Activated naive CD4-positive, alpha-beta T cell treated with Interleukin-2 at 50 U/mL for 16 hours (primary cell): ENCODE measurements at places on chromosomes 12 and 14.
A peak's percentile ranks its signal among the peaks of the same experiment; 100 is the strongest.

- DNase-seq = no peak
Observed at GRCh38 chr12:3630111-3630510, 122.8 kb downstream of the CRACR2A start.

GRCh38 chr14:32578181-32578580 is 249.1 kb downstream of the AKAP6 start:
- no peak for DNase-seq

DNA sequence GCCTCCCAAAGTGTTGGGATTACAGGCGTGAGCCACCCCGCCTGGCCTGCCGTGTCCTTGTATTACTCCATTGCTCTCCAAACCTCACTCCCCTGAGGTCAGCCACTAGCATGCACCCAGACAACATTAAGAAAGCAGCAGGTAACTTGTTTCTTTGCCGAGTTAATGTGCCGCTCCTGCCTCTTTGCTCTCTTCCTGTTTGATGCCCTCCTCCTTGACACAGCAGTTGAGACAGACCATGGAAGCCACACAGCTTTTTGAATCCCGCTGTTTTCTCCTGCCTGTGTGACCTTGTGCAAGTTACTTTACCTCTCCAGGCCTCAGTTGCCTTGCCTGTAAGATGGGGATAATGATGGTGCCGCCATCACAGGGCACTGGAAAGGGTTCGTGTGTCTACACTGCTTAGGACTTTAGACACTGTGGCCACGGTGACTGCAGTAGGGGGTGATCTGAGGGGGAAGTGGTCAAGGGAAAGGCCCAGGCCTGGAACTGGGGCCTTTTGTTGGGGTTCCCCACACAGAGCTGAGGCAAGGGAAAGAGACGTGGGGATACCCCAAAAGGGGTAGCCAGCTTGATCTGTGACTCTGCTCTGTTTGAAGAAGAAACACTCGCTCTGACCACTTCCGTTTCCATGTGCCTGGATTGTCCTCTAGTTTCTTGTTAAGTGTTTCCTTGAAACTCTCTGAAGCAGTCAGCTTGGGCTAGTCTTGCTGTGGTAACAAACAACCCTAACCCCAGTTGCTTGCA is 69.3 kb downstream of the RIN3 start:
- no peak for DNase-seq

- no peak for DNase-seq
Observed at GRCh38 chr14:21185491-21185890, 29.6 kb upstream of the OR5AU1 start.

DNA sequence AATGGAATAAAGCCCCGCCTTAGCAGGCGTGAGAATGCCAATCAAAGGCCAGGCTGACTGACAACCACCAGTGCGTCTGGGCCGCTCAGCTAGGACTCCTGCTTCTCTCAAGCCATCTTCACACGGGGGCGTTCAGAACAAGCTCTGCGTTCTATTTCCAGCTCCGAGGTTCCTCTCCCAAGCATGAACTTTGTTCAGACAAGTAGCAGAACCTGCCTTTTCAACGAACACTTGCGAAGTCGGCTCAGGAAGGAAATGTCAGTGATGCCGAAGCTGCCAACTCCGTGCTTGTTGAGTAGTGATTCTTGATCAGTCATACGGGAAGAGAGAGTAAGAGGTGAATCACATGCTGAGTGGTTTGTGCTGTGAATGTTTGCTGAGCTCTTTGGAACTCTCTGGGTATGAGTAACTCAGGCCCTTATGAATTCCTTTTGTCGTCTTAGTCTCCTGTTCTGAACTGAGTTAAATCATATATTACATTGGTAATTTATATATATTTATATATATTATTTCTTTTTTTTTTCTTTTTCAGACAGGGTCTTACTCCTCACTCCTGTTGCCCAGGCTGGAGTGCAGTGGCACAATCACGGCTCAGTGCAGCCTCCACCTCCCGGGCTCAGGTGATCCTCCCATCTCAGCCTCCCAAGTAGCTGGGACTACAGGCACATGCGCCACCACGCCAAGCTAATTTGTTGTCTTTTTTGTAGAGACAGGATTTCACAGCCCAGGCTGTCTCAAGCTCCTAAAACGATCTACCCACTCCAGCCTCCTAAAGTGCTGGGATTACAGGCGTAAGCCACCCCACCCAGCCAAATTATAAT is 29.4 kb upstream of the BCL7A start:
- DNase-seq = peak; percentile 67

- no peak for DNase-seq
Observed at GRCh38 chr12:79444089-79444488, 246.7 kb downstream of the PAWR start.

DNA sequence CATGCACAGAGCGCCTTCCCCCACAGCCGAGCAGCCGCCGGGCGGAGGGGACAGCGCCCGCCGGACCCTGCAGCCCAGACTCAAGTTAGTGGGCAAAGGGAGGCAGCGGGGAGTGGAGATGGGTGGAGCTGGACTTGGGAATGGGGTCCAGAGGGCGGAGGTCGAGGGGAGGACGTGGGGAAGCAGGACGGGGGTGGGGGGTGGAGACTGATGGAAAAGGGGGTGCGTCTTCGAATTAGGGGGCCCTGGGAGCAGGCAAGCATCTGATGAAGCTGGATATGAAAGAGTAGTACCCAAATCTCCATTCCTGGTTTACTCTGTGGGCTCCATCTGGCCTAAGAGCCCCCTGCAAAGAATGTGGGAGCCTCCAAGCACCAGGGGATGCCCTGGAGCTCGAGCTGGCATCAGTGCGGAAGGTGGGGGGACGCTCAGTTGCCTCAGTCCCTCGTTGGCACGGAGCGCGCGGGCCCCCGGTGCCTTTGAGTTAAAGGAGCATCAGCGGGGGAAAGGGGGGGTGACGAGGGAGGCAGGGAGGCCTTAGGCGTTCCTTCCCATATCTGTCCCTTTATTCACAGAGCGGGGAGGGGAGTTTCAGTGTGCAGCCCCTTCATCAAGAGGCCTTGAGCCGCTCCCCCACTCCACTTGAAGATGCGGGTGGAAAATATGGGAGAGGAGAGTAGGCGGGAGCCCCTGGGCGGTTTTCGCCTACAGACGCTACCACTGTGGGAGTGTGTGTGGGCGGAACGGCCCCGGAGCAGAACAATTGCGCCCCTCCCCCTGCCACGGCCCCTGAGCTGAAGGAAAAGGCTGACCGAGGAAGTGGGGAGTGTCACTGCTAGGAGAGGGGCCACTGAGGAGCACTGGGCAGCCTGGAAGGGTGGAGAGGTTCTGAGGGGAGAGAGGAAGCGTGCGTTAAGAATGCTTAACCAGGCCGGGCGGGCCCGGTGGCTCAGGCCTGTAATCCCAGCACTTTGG is 644 bp downstream of the NAB2 start:
- peak; percentile 71 for DNase-seq

GRCh38 chr14:99006276-99006675 is 265.7 kb downstream of the BCL11B start:
- no peak for DNase-seq

DNA sequence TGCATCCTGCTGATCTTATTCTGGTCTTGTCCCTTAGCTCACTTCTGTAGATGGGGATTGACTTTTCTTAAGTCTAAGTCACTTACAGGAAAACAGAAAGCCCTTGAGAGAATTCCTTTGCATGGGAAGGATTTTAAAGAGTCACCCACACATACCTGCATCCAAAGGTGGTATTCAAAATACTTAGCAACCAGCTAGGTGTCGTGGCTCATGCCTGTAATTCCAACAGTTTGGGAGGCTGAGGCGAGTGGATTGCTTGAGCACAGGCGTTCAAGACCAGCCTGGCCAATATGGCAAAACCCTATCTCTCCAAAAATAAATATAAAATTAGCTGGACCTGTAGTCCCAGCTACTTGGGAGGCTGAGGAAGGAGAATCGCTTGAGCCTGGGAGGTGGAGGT is 14.2 kb downstream of the FGF6 start:
- no peak for DNase-seq

- no peak for DNase-seq
Observed at GRCh38 chr12:15919418-15919817, 8.3 kb downstream of the DERA start.

DNA sequence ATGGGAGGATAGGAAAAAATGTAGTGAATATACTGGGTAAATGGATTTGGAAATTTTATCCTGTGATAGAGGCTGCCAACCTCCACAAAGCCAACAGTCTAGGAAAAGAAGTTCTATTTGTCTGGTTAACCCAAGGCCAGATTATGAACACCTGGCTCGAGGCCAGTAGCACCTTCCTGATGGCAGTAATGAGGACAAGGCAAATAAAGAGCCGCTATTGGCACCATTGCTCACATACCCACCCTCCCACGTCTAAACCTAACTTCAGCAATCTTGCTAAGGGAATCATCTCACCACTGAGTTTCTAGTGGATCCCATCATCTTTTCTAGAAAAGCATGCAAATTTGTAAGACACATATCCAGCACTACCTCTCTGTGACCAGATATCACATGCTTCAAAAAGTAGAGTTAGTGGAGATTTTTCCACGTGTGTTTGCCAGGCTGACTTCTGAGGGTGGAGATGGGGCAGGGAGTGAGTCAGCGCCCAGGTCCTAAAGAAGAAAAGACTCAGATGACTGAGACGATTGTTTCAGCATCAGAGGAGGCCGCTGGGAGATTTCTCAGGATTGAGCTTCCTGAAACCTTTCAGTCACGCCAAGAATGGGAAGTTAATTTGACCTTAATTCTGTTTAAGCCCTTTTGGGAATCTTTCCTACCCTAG is 362.9 kb downstream of the EMP1 start:
- no peak for DNase-seq

GRCh38 chr12:130978785-130979184 is 25.1 kb downstream of the ADGRD1 start:
- DNase-seq = no peak

DNA sequence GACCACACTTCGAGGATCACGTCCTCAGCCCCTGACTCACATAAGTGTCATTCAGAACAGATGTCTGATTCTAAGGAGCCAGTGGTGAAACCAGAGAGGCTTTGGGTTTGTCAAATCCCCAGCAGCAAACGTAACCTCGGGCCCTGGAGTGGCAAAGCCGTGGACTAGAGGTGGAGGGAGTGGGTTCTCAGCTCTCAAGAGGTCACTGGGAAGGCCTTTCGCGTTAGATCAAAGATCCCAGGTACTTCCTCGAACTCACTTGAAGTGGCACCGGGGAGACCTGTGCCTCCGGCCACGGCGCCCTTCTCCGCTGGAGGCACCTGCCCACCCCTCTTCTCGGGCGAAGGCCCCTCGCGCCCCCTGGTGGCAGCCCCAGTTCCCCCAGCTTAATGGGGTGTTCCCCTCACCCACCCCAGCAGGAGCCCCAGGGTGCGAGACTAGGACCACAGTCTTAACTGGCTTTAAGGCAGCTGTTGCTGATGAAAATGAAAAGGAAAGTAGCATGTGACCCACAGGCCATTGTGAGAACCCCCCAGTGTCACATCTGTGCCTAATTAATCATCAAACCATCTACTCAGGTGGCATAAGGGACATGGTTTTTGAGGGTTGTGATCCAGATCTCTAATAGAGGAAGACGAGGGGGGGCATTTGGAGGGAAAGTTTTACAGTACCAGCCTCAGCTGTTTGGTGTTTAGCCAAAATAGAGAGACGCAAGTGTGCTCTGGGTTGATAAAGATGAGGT is 672 bp upstream of the ESR2 start:
- DNase-seq = peak; percentile 86

GRCh38 chr14:38999949-39000348 is 103.1 kb downstream of the SEC23A start:
- DNase-seq = no peak

DNA sequence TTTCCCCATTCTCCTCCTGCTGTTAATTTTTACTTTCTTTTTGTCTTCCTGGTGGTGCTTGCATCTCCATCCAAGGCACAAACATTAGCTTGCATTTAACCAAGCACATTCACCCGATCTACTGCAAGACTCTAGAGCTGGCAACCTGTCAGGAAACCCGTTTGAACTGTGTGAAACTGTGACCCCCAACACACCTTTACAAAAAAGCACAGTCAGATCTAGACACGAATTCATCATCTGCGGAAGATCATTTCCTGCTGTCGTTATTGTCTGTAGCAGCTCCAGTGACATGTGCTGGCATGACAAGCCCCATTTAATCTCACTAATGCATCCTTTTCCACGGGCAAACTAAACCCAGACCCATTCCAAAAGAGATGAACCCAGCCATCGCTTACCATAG is 340.5 kb downstream of the VRK1 start:
- DNase-seq = no peak

- no peak for DNase-seq
Observed at GRCh38 chr14:99497341-99497740, 16.1 kb downstream of the CCNK start.

- no peak for DNase-seq
Observed at GRCh38 chr12:25761356-25761755, 197.1 kb upstream of the RASSF8 start.
